ENCODE measurements at places on chromosomes 13 and 19. TPM values are rescaled to one million over a fixed set of nuclear protein-coding genes. Genes with fewer than 3 reads are reported as not detected.

Gene MISP3
- total RNA-seq, result 3.4 TPM

Gene GARIN5A
- total RNA-seq, result 1.1 TPM

Gene POU2F2
- total RNA-seq, result 1.00 TPM

Gene LRRC25
- total RNA-seq, result 0.48 TPM

Gene RFPL4AL1
- total RNA-seq, result not detected

Gene ZNF681
- total RNA-seq, result 1.5 TPM

Gene MYO1F
- total RNA-seq, result 3.8 TPM

Gene HNRNPM
- 107 TPM for total RNA-seq

Gene SLITRK1
- total RNA-seq, result not detected

Gene SIGLEC9
- 0.48 TPM for total RNA-seq

Gene ZNF93
- 2.6 TPM for total RNA-seq

Gene SLC25A41
- 0.36 TPM for total RNA-seq

Gene ZNF557
- total RNA-seq, result 4.4 TPM

Gene NCAN
- not detected for total RNA-seq

Gene DACH1
- 0.24 TPM for total RNA-seq

Gene SIGLEC11
- not detected for total RNA-seq

Gene ZSCAN5B
- not detected for total RNA-seq

Gene PDX1
- not detected for total RNA-seq

Gene CEBPG
- total RNA-seq, result 26.5 TPM

Gene UCHL3
- 56.1 TPM for total RNA-seq

Gene ZNF331
- 4.6 TPM for total RNA-seq

Gene TRPC4
- total RNA-seq, result not detected

Gene ADM5
- 0.92 TPM for total RNA-seq

Gene SHANK1
- total RNA-seq, result 0.04 TPM

Gene IGFL2
- 2.3 TPM for total RNA-seq

Gene LHB
- not detected for total RNA-seq

Gene LILRA2
- total RNA-seq, result not detected

Gene ZNF543
- total RNA-seq, result 4.5 TPM

Gene RASIP1
- total RNA-seq, result 7.3 TPM

Data from esophagus mucosa (tissue), 1 donor.